ENCODE measurements at places on chromosomes 16 and 17.

DNA sequence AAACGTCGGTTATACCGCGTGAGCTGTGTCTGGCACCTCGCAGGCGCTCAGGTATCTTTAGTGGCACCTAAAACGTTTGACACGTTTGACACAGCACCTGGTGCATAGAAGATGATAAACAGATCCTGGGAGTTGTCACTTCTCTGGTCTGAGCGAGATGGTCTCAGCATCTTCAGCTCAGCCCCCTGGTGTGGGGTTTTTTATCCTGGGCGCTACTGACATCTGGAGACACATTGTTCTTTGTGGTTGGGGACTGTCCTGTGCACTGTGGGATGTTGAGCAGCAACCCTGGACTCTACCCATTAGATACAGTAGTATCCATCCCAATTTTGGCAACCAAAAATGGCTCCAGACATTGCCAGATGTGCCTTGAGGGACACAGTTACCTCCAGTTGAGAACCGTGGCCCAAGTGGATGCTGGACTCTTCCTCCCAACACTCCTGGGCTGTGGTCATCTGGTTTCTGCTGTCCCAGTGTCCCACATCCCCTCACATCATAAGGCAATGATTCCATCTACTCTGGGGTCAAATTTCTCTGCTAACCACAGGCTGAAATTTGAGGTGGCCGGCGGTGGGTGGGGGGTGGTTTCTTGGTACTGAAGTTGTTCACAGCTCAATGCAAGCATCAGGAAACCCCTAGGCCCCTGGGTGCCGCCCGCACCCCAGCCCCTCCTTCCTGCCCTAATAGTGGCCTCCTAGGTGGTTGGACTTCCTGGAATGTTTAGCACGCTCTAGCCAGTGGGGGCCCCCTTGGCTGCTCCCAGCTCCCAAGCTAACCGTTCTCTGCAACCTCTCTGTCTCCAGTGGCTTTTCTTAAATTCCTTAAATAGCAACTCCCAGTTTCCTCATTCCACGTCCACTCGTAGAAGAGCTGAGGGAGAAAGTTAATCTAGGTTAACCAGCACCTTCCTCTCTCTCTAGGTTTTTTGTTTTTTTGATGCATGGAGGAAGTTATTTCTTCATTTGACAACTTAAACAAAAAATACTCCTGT, 124.8 kb downstream of the ABCC1 start:
- no peak for DNase-seq

- no peak for DNase-seq
These were observed 4.0 kb downstream of the CTC1 start for GRCh38 chr17:8243827-8244226.

DNA sequence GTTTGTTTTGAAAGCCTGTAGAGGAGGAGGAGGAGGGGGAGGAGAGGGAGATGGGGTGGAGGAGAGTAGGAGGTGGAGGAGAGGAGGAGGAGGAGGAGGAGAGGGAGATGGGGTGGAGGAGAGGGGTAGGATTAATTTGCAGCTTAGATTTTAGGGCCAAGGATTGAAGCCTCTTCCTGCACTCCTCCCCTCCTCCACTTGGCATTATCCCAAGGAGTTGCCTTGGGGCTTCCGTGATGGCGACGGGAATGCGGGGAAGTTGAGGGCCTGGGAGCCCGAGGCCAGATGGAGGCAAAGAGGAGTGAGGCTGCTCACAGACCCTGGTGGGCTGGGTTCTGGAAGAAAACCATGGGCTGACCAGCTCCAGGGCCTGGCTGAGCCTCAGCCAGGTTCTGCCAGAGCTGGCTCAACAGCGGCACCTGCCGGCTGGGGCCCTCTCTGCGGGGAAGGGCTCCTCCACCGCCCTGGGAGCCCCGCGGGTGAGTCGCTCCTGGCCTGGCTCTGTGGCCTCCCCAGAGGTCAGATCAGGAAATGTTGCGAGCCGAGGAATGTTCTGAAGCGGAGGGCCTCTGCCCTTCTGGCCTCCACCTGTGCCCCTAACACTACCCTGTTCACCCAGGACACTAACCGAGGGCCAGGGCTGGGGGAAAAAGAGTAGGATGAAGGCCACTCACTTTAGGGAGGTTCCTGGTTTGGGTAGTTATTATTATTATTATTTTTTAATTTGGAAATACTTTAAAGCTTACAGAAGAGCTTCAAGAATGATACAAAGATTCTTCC, 23.9 kb upstream of the FMNL1 start:
- DNase-seq = peak; percentile 95

GRCh38 chr17:31408586-31408985, 17.1 kb downstream of the RAB11FIP4 start:
- no peak for DNase-seq

DNA sequence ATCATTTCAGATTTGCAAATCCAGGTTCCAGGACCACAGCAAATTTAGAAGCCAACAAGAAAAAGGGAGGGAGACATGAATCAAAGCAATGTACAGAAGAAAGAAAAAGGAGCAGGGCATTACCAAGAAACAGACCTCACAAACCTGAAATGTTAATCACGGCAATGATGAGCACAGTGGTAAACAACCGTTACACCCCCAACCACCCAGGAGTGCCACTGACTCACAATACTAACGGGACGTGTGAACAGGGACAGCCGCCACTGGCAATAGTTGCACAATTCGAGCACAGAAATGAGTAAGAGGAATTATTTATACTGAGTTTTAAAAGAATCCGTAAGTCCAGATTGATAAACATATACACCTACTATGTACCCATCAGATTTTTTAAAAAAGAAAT, 13.8 kb downstream of the USP22 start:
- DNase-seq = no peak

- no peak for DNase-seq
These were observed 41.8 kb upstream of the SEC14L1 start for GRCh38 chr17:77098884-77099545.

- DNase-seq = no peak
These were observed 44.4 kb upstream of the ANKFN1 start for GRCh38 chr17:56108811-56109284.

GRCh38 chr17:51638971-51639370, 378.6 kb downstream of the UTP18 start:
- DNase-seq = no peak

DNA sequence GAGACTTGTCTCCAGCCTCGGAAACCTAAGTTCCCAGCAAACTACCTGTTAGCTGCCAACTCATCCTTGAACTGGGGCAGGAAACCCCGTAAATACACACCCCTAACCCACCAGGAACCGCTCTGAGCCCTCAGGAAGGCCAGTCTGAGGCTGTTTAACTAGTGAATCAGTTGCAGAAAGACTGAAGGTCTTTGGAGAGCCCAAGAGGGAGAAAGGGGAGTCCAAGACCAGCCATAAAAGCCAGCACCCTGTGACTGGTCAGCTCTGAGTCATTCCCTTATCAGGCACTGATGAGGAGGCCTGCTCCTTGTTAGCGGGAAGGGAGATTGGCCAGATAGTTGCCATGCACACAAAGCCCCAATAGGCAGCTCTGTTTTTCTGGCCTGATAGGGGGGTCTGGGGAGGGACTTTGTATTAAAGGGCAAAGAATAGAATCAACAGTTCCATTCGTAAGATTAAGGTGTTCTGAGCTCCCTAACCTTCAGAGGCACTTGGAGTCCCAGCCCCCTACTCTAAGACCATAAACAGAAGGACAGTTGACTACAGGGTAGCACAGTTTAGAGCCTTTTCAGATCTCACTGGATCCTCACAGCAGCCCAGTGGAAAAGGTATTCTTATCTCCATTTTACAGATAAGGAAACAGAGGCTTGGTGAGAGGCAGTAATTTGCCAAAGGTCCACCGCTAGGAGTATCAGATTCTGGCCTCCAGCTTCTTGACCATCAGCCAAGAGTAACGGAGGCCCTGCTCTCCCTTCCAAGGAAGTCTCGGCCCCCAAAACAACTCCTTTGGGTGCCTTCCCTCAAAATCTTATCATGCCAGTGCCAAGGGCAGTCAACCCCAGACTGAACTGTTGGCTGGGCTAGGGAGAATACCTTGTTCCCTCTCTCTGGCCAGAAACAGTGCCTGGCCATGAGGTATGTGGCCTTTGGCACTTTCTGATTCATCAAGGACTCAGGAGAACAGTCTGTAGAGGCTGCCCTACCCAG, 2.2 kb upstream of the KRT19 start:
- DNase-seq = no peak

DNA sequence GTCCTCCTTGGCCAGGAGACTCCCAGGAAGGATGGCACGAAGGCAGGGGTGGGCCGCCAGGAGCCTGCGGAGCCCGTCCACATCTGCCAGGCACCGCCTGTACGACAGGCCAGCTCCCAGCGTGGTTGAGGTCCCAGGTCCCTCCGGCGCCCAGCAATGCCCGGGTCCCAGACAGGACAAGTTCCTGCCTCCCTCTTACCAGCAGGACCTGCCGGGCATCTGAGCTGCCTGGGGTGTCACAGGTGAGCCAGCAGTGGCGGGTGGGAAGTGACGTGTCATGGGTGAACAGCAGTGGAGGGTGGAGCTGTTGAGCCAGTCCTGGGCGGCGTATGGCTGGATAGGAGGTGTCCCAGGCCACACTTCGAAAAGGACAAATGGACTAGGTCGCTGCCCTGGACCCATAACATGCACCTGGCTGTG, 15.7 kb upstream of the BAHCC1 start:
- DNase-seq = no peak

GRCh38 chr17:10198509-10199249, at the start of gene GAS7:
GAS7 (minus strand) TSS chr17:10198606.
- DNase-seq = peak; percentile 21

GRCh38 chr16:75288596-75289120, 37.2 kb upstream of the BCAR1 start:
- peak; percentile 57 for DNase-seq

DNA sequence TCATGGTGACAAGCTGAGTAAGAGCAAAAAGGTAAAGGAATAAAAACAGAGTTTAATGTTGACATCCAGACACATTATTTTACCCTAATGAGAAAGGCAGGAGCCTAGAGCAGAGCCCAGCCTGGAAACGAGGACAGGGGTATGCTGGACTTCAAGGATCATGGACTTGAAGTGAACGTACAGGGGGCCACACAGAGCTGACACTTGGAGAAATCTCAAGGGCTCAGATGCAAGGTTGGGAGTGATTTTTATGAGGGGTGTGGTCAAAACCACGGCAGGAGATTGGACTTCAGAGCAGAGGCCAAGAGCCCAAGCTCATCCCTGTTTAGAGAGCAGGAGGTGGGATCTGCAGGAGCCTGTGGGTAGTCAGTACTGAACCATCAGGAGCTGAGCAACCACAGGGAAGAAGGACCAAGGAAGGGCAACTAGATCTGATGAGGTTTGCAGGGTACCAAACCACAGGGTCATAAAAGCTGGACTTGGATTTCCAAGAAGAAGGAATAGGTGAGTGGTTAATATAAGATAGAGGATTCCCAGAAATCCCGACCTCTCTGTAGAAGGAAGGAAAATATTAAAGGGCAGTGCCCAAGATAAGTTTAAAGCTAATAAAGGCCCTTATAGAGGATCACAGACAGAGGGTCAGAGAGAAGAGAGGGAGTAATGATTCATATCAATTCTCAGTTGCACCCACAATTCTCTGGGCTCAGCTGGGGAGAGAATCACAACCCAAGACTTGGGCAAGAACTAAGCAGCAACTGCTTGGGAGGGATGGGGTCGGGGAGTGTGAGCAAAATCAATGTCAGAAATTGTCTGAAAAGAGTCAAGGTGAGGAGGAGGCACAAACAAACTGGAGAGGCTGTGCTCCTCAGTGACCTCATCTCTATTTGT, 331.7 kb downstream of the SOX9 start:
- no peak for DNase-seq

DNA sequence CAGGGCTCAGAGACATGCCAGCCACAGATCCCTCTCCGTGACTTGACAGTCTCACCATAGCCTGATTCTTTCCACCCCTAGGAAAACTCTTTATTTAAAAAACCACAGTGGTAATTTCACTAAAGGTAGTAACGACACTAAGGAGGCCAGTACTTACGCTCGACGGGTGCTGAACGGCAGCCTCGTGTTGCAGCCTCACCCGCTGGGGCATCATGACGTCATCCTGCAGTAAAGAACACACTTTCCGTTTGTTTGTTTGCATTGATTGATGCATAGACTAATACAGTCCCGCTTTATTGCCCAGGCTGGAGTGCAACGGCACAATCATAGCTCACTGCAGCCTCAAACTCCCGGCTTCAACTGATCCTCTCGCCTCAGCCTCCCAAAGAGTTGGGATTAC, 65.1 kb upstream of the METRNL start:
- no peak for DNase-seq

DNA sequence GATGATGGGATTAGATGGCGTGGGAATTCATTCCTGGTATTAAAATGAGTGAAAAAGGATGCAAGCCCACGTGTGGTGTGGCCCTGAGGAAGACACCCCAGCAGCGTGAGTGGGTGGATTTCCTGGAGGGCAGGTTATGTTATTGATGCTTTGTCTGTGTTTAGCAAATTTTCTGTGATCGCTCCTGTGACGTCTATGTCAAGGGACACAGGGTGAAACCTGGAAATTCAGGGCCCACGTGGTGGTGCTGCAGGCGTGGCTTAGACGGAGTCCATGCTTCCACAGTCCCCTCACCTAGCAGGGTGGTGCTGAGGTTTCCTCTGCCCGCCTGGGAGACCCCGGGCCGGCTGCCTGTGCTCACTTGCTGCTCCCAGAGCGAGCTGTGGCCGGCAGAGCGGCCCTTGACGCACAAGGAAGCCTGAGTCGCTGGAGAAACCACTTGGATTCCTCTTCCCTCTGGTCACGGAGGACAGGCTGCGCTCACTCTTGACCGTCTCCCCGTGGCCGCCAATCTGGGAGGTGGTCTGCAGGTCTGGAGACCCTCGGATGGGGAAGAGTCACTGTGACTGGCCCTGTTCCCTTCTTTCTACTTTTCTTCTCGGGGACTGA, 23.4 kb downstream of the BAIAP2 start:
- DNase-seq = no peak

- no peak for DNase-seq
These were observed 46.0 kb downstream of the TMC5 start for GRCh38 chr16:19463468-19464315.

DNA sequence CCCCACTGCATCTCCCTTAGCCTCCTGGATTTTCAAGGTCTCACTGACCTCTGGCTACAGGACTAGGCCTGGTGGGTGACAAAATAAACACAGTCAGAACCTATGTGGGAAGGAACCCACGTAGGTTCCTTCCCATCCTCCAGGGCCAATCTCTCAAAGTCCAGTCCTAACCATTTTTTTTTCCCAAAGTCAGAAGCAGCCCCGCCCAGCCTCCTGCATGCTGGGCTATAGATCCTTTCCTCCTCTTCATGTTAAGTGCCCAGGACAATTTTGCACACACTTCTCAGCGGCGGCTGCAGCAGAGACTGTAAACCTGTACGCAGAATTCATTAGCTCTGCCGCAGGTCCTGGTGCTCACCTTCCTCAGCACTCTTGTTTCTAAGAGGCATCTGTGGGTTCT, 285.8 kb downstream of the NPIPA8 start:
- no peak for DNase-seq

Measured in Peyer's patch (tissue), 4 donors.